ENCODE measurements at places on chromosomes 1 and 21.

GRCh38 chr1:224726441-224727182 is 110.5 kb downstream of the CNIH3 start:
- DNase-seq: no peak

GRCh38 chr1:209790286-209791193 is 6.2 kb upstream of the C1orf74 start:
- DNase-seq: no peak

- no peak for DNase-seq
Observed at GRCh38 chr1:96366516-96366915, 355.1 kb upstream of the PTBP2 start.

DNA sequence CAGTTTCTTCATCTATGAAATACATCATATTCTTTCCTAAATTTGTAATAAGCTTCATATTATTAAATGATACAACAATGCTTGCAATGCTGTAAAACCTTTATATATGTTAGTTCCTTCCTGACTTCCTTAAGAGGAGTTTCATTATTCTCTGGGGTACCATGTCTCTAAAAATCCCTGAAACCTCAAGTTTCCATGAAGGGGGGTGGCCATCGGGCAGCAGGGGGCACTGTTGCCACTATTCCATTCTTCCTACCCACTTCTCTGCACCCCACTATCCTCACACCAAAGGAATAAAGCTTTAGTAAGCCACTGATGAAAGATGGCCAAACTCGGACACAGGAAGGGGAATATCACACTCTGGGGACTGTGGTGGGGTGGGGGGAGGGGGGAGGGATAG is 9.0 kb upstream of the DMRTB1 start:
- DNase-seq: no peak

DNA sequence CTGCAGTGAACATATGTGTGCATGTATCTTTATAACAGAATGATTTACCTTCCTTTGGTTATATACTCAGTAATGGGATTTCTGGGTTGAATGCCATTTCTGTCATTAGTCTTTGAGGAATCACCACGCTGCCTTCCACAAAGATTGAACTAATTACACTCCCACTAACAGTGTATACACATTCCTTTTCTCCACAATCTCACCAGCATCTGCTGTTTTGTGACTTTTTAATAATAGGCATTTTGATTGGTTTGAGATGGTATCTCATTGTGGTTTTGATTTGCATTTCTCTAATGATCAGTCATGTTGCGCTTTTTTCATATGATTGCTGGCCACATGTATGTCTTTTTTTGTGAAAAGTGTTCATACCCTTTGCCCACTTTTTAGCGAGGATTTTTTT is 680.5 kb downstream of the PTPRC start:
- no peak for DNase-seq

Data from left hindlimb (tissue), 1 donor.